Fibroblast of the conjunctiva (primary cell): ENCODE measurements at places on chromosomes 6 and 20.

GRCh38 chr20:61656198-61656597 is 404.1 kb downstream of the CDH4 start:
- no peak for DNase-seq

- DNase-seq: no peak
Measured at GRCh38 chr6:140586426-140587061, 1212.1 kb upstream of the CITED2 start.

DNA sequence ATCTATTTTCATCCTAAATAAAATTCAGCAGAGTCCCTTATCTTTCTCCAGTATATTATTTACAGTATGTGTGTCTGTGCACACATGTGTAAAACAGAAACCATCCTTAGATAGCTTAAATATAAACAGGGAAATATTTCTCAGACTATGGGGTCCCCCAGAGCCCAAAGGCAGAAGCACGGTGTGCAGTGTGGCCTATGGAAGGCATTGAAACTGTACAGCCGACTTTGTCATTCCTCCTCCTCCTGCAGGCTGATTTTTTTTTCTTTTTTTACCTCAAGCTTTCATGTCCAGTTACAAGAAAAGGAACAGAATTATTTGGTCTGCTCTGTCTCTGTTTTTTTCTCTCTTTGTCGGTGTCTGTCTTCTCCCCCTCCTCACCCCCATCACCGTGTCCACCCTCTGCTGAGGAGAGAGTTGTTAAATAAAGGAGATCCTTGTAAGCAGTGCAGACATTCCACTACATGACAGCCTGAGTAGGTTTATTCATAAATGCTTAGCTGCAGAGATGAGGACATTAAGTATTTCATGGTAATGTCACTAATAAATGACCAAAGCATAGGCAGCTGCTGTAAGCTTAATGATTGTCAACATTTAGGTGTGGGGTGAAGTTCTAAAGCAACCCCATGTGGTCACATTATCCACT is 31.8 kb upstream of the SLC35D3 start:
- DNase-seq: no peak

DNA sequence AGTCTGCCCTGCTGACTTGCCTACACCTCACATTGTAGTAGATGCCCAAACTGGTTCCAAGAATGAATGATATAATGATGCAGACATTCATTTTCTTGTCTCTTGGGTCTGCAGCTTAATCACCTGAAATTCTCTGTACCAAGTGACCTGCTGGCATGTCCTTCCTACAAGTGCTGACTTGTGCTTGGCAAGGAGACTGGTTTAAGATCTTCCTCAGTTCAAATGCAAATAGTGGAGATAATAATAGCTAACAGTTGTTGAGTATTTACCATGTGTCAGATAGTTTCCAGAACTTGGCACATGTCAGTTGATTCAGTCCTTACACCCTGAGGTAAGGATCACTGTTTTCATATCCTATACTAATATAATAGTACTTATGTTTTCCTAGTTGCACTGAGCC is 223.4 kb downstream of the SLC24A3 start:
- DNase-seq: no peak

DNA sequence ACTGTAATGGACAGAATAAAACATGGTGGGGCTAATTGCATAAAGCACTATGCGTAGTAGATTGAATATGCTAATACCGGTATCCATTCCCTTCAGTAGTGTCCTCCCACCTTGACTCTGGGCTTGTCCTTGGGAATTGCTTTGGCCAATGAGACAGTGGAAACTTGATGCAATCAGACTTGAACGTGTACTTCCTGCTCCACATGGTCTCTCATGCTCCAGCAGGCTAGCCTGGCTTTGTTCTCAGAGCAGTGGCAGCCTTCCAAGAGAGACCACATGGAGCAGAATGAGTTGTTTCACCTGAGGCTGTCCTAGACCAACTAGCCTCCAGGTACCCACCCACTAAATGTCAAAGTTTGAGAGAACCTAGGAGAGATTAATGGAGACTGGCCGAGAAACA is 37.0 kb upstream of the BTBD3 start:
- DNase-seq: no peak

- no peak for DNase-seq
Measured at GRCh38 chr6:7073821-7074525, 33.8 kb upstream of the RREB1 start.

DNA sequence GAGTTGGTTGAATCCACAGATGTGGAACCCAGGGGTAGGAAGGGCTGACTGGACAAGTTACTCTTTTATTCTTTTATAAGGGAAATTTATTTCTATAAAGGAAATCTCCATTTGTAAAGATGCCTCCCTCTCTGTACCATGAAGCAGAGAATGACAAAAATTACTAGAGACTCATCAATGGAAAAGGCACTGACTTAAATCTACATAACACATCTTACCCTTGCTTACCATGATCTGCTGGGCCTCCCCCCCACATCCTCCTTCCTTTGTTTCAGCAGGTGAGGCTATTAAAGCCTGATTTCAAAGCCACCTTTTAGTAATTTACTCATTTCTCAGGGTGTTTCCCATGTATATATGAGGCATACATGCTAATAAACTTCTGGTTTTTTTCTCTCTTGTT is 130.2 kb upstream of the HDDC2 start:
- no peak for DNase-seq

- no peak for DNase-seq
Measured at GRCh38 chr6:209432-210103, 82.7 kb upstream of the DUSP22 start.

DNA sequence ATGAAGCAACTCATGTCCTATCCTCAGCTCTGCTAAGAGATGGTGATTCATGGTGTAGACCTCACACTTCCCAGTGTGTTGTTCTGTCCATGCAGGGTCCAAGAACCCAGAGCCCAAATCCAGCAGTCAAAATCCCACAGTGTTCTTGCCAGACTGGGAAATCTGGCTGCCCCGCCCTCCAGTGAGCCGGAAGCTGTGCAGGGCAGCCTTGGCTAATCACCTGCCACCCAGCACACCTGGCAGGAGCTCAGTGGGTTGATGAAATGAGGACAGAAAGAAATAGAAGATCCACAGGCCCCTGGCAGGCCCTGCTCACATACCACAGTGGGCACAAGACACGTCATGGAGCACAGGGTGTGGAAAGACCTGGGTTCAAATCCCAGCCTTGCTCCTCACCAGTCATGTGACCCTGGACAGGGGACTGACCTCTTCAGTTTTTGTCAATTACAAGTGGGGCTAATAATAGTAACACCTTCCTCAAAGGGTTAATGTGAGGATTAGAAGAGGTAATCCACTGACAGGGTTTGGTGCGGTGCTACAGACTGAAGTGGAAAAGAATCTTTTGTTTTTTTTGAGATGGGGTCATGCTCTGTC is 13.6 kb upstream of the GUCA1A start:
- no peak for DNase-seq
